NCI-H2227 treated with DMSO at 0.1 percent for 48 hours (cell line): ENCODE measurements at places on chromosomes 2 and 18.
A peak's percentile ranks its signal among the peaks of the same experiment; 100 is the strongest.

GRCh38 chr18:8049147-8049546 is 482.0 kb downstream of the PTPRM start:
- DNase-seq: no peak

DNA sequence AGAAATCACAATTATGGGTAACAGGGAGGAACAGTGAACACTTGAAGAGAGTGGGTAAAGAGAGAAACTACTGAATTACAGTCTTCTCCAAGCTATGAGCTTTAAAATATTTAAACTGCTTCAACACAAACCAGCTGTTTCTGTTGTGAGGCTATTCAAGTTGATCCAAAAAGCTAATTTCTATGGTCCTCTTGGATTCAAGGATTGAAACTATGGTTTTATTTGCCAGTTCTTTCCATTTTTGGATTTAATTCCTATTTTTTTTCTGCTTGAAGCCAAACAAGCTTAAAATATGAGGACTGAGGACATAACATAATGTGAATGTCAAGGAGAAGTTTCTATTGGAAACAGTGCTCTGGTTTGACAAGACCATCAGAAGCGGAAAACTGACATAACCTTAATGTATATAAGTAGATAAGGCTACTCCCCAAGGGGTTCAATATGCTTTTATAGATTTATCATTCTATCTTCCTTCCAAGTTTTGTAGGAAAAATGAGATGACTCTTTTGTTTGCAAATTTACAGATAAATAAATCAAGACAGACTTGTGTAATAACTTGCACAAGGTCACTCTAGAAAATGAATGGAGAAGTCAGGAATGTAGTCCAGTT is 60.7 kb upstream of the AQP4 start:
- no peak for DNase-seq

DNA sequence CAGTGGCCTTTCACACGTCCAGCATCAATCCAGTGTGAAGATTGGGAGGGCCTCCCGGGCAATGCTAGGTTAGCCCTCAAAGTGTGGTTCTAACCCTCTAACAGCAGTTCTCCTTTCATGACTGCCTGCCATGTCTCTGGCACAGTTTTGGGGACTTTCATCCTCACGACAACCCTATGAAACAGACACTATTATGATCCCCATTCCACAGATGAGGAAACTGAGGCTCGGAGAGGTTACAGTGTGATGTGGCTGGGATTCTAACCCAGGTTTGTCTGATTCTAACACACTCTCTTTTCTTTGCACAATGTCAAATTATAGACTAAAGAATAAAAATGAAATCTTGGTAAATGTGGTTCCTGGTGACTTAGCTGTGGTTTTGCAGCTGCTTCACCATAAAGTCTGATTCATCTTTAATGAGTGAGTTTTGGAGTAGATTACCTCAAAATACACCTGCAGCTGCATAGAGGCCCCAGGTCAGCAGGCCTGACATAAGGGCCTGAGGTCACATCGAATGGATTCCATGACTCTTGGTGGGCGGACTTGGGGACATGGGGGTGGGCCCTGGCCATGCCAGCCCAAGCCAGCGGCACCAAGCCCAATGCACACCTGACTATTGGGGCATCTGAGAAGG is 214.4 kb downstream of the GLI2 start:
- no peak for DNase-seq

DNA sequence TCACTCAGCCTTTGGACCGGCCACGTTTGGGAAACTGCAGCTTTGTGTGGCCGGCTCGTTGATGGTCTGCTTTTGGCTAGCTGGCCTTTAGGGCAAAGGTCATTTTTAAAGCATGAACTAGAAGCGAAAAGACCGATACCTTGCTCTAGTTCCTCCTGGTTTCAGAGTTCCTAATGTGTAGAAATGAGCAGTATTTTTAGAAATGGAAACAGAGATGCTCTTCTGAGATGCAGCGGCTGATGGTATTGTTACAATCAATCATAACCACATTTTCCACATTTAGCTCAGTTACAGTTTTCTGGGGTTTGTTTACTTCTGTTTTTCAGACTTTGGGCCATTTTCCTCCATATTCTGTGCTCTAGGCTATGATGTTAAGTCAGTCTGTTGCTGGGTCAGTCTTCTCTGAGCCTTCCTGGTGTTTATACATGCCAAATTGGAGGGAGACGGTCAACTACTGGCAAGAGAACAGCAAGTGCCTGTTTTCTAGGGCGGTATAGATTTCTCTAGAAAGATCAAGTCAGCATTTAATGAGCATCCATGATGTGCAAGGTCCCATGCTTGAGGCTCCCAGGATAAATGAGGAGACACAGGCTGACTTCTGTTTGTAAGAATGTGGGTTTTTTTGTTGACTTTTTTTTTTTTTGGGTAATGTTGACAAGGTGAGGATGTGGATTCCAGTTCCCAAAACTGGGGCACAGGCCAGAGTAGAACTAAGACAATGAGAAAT is 28.0 kb downstream of the RNF144A start:
- DNase-seq: no peak

GRCh38 chr2:50225021-50225928 is 806.7 kb downstream of the NRXN1 start:
- no peak for DNase-seq

- peak; percentile 95 for DNase-seq
Observed at GRCh38 chr18:58805467-58806187, 59.0 kb upstream of the ZNF532 start.

GRCh38 chr2:135198481-135198880 is 146.4 kb downstream of the RAB3GAP1 start:
- DNase-seq: no peak

DNA sequence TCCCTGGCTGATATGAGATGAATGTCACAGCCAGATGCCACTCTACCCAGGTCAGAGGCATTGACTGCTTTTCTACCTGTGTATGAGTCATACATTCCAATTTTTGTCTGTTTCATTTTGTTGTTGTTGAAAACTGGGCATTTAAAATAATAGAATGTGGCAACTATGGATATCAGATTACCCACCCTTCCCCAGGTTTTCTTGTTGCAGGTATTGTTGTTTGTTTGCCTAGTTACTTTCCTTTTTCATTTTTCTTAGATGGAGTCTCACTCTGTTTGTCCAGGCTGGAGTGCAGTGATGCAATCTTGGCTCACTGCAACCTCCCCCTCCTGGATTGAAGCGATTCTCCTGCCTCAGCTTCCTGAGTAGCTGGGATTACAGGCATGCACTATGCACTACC is 70.2 kb downstream of the LRRC30 start:
- DNase-seq: no peak

GRCh38 chr2:1672738-1673137 is 71.6 kb downstream of the PXDN start:
- DNase-seq: no peak

DNA sequence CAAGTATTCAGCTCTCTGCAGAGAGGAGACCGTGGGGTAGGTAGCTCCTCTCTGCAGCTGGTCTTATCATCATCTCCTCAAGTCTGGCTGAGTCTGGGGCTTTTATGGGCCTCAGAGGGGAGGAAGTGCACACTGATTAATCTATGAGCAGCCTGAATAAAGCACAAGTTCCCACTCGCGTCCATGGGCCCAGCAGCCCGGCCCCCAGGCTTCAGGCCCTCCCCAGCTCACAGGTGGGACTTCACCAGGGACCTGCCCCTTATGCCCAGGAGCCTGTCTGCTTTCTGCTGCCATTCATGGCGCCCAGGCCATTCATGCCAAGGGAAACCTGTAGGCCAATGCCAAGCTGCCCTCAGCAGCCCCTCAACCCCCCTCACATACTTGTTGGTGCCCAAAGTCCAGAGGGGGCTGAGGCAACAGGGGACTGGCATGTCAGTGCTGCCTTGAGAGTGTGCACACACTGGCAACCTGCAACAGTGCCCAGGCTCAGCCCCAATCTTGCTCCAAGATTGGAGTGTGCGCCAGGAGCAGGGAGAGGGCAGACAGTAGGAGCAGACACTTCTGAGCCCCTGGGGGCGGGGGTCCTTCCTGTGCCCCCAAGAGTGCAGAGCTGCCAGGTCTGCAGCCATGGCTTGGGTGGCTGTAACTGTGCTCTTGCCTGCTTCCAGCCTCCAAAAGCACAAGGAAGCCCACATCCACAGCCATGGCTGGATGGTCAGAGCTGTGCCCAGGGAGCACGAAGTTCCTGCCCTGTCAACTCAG is 375.6 kb upstream of the VWC2L start:
- DNase-seq: no peak

DNA sequence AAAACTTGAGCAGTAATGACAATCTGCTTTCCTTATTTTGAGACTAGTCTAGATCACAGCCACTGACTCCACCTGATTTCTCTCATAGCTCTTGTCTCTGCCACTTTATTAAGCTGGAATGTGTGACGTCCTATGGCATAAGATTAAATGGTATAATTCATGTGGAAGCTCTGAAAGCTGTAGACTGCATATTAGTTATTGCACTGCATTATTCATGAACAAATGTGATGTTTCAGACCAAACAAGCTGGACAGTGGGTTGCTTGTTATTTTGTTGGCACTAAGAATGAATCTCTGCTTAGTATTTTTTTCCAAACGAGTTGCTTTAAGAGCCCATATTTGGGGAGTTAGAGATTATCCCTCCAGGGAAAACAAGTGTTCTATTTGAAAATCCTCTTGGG is 1218.5 kb downstream of the SUCLG1 start:
- no peak for DNase-seq

DNA sequence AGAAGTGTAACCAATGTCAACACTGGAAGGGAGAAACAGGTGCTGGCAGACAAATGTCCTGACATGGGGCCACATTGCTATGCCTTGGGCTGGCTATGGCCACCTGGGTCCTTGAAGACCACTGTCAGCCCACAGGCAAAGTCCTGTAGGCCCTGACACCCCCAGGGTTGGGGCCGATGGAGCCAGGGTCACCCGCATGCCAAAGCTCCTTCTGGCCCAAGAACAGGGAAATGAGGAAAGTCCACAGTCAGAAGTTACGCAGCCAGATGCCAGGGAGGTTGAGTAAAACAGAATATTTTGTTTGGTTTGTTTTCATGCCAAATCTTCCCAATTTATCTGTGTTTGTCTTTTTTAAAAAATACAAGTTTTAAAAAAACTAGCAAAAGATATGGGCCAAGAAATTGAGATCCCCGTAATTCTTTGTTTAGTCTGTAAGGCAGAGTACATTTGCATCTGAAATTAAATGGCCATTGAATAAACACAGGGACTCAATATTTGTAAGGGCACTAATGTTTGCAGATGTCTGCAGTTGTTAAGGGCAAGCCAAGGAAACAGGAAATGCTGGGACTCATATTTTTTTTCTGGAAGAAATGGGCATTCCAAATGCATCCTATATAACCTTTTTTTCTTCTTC is 186.4 kb downstream of the FAM210A start:
- no peak for DNase-seq

- no peak for DNase-seq
Observed at GRCh38 chr18:48795696-48796095, 155.1 kb downstream of the SMAD7 start.

GRCh38 chr2:11348209-11348749 is 3.8 kb upstream of the ROCK2 start:
- no peak for DNase-seq

- DNase-seq: no peak
Observed at GRCh38 chr2:119721462-119721861, 38.3 kb upstream of the PTPN4 start.

DNA sequence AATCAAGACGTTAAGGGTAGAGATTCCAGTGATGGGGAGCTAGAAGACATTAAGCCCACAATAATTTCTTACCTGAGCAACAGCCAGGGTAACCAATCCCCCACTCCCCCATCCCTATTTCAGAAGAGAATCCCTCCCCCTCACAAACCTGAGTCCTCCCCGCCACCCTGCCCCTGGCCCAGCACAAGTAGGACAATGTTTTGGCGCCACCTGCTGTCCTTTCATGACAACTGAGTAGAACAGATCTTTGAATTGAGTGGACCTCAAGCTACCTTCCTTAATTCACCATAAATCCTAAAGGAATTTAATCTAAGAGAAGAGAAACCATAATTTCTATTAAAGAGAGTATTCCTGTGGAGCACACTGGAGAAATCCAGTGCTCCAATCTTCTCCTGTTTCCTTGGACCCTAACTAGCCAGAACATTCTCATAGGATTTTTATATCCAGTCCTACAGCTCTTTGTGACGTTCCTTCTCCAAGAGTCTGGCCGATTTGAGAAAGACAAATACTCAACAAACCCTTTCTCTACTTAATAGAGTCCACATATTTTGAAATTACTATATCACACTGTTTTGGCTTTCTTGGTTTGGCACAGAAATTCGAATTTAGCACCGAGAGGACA is 41.1 kb downstream of the NHEJ1 start:
- DNase-seq: peak; percentile 25

- no peak for DNase-seq
Observed at GRCh38 chr2:239022437-239023260, 174.8 kb downstream of the TWIST2 start.

GRCh38 chr2:10238991-10239485 is 63.7 kb upstream of the HPCAL1 start:
- DNase-seq: no peak

DNA sequence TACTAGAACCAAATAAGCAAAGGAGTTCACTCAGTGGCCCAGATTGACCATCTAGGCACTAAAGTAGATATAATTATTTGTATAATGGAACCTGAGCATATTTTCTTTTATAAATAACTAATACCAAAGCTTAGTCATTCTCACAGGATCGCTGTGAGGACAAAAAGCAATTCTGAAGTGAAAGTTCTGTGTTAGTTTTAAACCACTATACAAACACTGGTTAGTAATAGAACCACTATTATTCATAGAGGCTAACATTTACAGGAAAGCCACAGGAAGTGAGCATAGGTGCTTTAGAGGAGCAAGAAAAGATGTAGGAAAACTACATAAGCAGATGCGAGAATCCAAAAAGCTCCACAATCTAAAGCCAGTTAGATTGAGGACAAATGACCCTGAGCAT is 364.7 kb downstream of the XIRP2 start:
- no peak for DNase-seq
